ENCODE measurements at places on chromosomes 6 and 20. TPM values are rescaled to one million over a fixed set of nuclear protein-coding genes. Genes with fewer than 3 reads are reported as not detected.

GSTA4 gene
- 37.0 TPM for total RNA-seq

GRCh38 chr6:39929039-39929732, 5.1 kb downstream of the MOCS1 start:
- H3K4me1 ChIP-seq: peaks cover 20% of the 10 kb centered on the region
- DNase-seq: no peak
- H3K36me3 ChIP-seq: peaks cover 12% of the 10 kb centered on the region
- H3K27me3 ChIP-seq: no peaks in the 10 kb centered on the region
- H3K4me3 ChIP-seq: no peak overlapping the region
- no peak overlapping the region for H3K27ac ChIP-seq

DNA sequence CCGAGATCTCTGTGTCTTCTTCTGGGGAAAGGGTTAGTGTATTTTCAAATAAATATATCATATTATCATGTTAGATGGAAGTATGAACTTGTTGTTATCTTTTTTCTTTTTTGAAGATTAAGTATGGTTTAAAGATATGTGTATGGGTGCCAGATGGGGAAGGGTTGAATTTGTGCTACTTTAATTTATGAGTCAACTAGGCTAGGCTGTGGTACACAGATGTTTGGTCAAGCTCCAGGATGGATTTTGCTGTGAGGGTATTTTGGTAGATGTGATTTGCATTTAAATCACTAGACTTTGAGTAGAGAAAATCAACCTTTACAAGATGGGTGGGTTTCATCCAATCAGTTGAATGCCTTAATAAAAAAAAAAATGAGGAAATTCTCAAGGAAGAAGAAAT, 886.6 kb upstream of the ADGRB3 start:
- H3K4me1 ChIP-seq: no peaks in the 10 kb centered on the region
- DNase-seq: no peak
- no peak overlapping the region for H3K4me3 ChIP-seq
- no peaks in the 10 kb centered on the region for H3K36me3 ChIP-seq
- no peak overlapping the region for H3K27ac ChIP-seq
- H3K27me3 ChIP-seq: no peaks in the 10 kb centered on the region

DNA sequence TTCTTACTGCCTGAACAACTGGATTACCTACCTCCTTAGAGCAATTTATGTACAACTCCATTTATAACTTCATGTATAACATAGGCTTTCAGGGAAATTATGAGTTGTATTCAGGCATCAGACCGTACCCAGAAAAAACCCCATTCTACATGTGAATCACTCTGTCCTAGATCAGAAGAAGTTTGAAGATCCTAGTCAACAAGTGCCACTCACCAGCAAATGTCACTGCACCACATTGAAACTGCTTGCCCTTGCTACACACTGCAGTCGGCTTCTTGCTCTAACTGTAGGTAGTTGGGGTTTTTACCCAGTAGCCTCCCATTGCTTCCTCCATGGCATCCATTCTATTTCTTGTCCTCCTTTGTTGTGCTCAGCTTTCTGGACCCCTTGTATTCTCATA, 132.4 kb downstream of the DNAH8 start:
- no peak overlapping the region for H3K27ac ChIP-seq
- no peaks in the 10 kb centered on the region for H3K36me3 ChIP-seq
- H3K27me3 ChIP-seq: no peaks in the 10 kb centered on the region
- H3K4me1 ChIP-seq: no peaks in the 10 kb centered on the region
- no peak overlapping the region for H3K4me3 ChIP-seq

DNA sequence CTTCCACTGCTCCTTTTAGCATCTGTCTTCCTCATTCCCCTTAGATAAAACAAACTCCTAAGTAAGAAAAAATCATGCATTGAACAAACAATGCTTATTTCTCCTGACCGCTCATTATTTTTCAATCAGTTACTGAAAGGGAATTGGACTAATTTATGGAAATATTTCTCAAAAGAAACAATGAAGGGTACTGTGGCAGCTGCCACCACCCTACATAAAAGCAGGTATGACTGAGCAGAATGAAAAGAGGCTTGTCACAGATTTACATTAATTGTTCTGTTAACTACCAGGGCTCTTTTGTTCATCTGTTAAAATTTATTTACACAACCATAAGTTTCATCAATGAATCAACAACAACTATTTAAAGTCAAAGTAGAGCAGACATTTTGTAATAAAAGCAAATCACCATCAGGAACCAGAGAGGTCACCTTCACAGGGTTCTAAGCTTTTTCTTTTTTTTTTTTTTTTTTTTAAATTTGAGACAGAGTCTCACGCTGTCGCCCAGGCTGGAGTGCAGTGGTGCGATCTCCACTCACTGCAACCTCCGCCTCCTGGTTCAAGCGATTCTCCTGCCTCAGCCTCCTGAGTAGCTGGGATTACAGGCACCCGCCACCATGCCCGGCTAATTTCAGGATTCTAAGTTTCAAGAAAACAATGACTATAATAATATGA, 204.0 kb downstream of the PTPRK start:
- H3K27ac ChIP-seq: no peak overlapping the region
- H3K4me3 ChIP-seq: no peak overlapping the region
- no peaks in the 10 kb centered on the region for H3K27me3 ChIP-seq

DNA sequence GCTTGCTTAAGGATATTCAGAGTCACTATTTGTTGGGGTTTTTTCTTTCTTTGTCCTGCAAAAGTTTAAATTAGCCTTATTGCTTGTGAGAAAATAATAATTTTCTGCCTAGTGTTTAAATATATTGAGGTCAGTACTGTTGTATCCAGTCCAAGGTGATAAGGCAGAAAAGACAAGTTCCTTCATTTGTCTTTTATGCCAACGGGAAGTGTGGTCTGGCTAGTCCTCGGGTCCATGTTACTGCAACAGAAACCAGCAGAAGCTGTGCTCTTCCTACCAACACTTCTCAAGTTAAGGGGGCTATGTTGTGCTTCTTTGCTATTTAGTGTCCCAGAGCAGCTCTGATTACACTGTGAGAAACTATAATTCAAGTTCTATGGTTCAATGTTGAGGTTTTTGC, 301.1 kb downstream of the TBC1D7 start:
- H3K36me3 ChIP-seq: no peaks in the 10 kb centered on the region
- DNase-seq: no peak
- H3K27me3 ChIP-seq: no peaks in the 10 kb centered on the region
- no peaks in the 10 kb centered on the region for H3K4me1 ChIP-seq

Measured in sigmoid colon (tissue), 7 donors.